MV-4-11 (cell line): ENCODE measurements at places on chromosomes 7 and 10.
A peak's percentile ranks its signal among the peaks of the same experiment; 100 is the strongest.

GRCh38 chr10:85557077-85557476 is 809.5 kb downstream of the GRID1 start:
- peak; percentile 55 for DNase-seq

DNA sequence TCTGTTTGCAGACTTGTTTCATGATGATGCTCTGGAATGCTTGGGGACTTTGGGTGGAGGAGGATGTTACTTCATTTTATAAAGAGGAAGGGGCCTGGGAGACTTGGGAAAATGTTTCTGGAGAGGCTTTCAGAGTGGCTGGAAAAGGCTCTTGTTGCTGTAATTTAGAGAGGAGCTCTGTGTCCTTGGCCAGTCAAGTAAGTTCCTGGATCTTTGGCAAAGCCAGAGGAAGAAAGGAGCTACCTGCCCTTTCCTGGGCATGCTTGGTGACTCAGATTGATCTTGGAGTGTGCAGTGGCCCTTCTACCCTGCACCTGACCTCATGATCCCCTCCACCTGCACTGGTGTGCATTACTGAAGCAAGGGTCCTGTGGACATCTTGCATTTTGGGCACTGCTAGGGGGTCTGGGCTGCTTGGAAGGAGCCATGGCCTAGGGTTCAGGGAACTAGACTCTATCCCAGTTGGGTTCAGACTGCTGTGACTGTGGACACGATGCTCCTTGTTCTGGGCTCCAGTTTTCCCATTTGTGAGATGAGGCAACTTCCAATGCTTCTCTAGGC is 56.1 kb downstream of the ADCYAP1R1 start:
- DNase-seq = no peak

DNA sequence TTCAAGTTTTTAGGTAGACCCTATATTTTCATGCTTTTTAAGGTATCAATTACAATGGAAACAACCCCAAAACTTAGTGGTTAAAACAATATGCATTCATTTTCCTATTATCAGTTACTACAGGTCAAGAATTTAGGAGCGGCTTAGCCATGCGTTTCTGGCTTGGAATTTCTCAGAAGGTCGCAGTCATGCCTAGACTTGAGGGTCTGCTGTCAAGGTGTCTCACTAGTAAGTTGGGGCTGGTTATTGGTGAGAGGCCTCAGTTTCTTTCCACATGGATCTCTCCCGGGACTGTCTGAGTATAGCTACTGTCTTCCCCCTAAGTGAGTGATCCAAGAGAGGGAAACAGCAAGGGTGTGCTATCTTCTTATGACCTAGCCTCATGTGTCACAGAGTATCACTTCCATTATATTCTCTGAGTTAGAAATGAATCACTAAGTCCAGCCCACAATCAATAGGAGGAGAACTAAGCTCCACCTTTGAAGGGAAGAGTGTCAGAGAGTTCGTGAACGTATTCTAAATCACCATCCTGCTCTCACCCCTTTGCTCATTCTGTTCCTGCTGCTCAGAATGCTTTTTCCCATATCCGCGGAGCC is 80.5 kb downstream of the RTKN2 start:
- DNase-seq = no peak

DNA sequence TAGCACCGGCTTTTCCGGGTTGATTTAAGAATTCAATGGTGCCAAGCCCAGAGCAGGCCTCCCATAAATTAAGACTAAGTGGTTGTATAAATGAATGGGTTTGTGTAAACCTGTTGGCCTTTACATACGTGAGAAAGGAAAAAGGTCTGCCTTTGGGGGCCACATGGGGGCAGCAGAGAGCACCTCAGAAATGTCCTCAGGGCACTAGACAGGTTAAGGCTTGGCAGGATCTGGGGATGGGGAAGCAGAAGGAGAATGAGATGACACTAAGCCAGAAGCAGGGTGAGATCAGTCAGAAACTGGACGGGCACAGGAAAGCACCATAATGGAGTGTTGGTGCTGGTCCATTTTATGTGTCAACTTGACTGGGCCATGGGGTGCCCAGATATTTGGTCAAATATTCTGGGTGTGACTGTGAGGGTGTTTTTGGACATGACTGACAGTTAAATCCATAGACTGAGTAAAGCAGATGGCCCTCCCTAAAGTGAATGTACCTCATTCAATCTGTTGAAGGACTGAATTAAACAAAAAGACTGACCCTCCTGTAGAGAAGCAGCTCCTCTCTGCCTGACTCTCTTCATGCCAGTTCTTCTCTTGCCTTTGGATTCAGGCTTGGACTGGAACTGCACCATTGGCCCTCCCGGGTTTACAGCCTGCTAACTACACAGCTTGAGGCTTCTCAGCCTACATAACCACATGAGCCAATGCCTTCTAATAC is 58.9 kb downstream of the FRMPD2 start:
- DNase-seq = peak; percentile 39

DNA sequence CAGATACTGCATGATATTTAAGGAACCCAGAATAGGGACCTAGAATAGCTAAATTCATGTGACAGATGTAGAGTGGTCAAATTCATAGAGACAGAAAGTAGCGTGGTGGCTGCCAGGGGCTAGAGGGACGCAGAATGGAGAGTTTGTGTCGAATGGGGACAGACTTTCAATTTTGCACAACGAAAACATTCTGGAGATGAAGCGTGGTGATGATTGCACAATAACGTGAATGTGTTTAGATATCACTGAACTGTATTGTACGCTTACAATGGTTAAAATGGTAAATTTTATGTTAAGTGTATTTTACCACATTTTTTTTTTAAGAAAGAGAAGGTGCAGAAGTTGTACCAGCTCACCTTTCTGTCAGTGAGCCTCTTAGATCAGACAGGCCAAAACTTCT is 137.8 kb upstream of the TNS3 start:
- DNase-seq = no peak

- peak; percentile 90 for DNase-seq
These were observed 395.6 kb downstream of the TNS3 start for GRCh38 chr7:47186316-47186715.

DNA sequence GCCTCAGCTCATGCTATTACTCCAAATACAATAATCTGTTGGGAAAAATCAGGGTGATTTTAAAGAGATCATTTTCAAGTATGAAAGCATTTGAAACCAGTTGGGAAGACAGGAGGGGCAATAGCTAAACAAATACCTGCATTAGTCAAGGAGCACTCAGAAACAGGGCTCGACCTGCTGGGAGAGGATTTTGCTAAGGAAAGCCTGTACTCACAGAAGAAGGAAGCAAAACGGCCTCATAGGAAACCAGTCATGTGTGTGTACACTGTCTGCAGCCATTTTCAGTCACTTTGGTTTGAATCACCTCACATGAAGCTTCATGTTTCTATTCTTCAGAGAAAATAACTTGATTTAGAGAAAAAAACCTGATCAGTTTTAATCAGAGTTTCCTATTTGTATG is 38.6 kb downstream of the FZD1 start:
- DNase-seq = no peak

DNA sequence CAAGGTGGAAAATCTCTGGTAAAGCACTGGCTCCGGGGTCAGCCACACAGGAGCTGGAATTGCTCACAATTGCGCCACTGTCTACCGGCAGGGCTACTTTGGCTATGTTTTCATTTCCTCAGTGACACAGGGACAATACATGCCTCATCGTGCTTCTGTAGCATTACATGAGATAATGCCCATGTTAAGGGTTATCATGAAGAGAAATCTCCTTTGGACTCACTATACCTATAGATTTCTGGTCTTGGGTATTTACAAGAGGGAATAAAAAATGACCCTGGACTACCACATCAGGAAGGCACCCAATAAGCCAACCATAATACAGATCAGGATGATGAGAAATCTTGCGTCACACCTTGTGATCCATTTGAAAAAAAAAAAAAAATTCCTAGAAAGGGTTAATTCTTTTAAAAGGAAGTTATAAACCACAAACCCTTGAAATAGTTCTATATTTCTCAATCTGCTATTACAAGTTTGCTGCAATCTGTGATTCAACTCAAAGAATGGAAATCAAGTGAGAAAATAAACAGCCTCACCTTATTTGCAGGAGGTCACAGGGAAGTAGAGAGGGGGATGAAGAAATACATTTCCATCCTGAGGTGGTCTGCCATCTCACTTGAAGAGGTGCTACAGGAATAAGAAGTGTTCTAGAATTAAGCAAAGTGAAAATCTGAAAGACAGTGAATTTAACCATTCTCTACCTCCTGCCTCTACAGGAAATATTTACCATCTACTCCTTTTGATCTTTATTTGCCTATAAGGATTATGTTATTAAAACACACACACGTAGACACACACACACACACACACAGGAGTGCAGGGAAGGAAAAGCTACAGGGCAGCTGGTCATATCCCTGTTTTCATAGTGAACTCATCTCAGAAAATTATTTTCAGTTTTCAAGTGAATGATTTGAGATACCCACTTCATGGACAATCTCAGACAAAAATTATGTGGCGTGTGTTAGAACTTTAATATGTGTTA is 231.3 kb upstream of the CELF2 start:
- peak; percentile 79 for DNase-seq
